Activated CD4-positive, alpha-beta T cell treated with anti-CD3 and anti-CD28 coated beads for 48 hours (primary cell): ENCODE measurements at places on chromosomes 11 and 22.
A peak's percentile ranks its signal among the peaks of the same experiment; 100 is the strongest.

GRCh38 chr11:65316227-65317024 is 1.8 kb downstream of the CDC42EP2 start:
- no peak for DNase-seq

DNA sequence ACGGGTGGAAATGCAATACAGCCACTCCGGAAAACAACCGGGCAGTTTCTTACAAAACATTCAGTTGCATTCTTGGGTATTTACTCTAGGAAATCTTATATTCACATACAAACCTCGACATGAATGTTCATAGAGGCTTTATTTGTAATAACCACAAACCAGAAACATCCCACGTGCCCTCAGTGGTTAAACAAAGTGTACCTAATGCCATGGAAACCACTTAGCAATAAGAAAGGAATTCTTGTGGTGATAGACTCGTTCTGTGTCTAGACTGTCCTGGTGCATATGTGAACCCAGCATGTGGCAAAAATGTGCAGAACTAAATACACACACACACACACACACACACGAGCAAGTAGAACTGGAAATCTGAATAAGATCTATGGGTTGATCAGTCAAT is 1073.3 kb downstream of the TBC1D22A start:
- no peak for DNase-seq

GRCh38 chr11:77080643-77081210 is 14.0 kb downstream of the CAPN5 start:
- no peak for DNase-seq

GRCh38 chr22:46574993-46575910 is 37.8 kb upstream of the CELSR1 start:
- DNase-seq: no peak

DNA sequence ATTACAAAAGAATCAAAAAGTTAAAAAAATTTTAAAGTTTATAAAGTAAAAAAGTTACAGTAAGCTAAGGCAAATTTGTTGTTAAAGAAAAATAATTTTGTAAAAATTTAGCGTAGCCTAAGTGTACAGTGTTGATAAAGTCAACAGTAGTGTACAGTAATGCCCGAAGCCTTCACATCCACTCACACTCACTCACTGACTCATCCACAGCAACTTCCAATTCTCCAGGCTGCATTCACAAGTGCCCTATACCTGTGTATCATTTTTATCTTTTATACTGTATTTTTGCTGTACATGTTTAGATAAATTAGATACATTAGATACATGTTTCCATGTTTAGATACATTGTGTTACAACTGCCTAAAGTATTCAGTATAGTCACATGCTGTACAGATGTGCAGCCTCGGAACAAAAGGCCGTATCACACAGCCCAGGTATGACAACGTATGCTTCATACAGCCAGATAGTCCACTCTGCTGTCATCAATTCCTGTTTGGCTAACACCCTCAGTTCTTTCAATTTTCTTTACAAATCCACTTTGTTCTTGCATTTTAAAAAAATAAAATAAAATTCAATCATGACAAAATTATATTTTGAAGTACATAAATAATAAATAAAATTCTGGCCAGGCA is 80.7 kb downstream of the RBFOX2 start:
- no peak for DNase-seq

DNA sequence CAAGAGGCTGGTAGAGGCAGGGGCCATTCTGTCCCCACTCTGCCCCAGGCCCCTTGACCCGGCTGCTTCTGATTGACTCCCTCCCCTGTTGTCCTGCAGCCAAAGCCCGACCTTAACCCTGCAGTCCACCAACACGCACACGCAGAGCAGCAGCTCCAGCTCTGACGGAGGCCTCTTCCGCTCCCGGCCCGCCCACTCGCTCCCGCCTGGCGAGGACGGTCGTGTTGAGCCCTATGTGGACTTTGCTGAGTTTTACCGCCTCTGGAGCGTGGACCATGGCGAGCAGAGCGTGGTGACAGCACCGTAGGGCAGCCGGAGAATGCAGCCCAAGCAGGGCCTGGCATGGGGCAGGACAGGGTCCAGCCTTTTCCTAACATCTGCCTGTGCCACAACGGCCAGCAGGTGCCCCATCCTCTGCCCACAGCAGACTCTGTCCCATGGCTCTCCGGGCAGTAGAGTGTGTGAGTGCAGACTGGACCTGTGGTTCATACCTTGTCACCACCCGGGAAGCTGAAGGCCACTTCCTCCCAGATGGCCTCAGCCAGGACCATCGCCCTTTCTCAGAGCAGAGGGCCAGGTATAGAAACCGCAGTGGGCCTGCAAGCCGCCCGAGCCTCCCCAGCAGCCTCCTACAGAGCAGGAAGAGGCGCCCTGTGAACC is 26.8 kb upstream of the MGAT3 start:
- no peak for DNase-seq

- no peak for DNase-seq
These were observed 12.0 kb upstream of the EED start for GRCh38 chr11:86232556-86232955.

- no peak for DNase-seq
These were observed 6.4 kb upstream of the CDPF1 start for GRCh38 chr22:46256358-46256958.

GRCh38 chr22:32574411-32574810 is 99.8 kb downstream of the FBXO7 start:
- peak; percentile 5 for DNase-seq

- no peak for DNase-seq
These were observed 37.7 kb downstream of the ANO1 start for GRCh38 chr11:70115778-70116177.

DNA sequence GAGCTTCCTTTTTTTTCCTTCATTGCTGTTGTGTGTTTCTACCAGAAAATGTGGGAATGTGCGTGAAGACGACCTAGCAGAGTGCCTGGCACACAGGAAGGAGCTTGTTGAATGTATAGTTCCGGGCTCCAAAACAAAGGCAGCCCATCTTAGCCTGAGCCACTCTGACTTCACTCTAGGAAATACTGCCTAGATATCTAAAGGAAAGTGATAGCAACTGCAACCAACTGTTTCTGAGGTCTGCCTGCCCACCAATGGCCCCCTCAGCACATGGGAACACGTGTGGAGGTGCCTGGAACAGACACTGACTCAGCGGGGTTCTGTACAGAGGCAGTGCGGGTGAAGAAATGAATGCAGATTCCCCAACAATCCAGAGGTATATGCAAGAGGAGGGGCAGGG is 14.7 kb upstream of the XBP1 start:
- DNase-seq: no peak

DNA sequence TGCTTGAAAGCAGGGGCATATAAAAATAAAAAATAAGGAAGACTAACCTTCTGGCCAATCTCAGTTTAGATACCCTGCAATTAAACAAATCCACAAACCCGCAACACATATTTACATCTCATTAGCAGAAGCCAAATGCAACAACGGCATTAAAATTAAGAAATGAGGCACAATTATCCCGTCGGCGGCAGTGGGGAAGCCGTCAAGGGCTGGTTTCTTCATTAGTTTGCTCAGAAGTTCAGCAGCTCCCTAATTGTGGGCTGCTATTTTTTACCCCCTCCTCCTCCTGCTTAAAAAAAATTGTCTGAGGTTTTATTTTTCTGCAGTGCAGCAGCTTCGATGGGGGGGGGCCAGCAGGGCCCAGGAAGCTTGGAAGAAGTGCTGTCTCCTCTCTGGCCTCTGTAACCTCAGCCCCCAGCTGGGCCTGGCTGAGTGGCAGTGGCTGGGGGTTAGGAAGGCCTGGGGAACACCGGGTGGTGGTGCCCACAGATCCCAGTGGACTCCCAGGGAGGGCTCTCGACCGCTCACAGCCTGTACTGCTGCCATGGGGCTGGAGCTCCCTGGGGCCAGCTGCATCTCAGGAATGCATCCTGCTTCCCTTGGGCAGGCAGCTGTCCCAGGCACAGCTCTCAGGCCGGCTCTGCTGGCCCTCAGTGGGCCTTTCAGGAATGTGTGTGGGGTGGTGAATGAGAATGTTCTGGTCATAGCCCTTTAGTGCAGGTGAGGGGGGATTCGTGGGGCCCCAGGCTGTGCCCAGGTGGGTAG is 148.7 kb upstream of the B3GAT1 start:
- no peak for DNase-seq

GRCh38 chr11:88950975-88951374 is 114.8 kb downstream of the GRM5 start:
- DNase-seq: no peak

GRCh38 chr22:17303840-17304779 is 65.2 kb upstream of the CECR2 start:
- DNase-seq: peak; percentile 71

- DNase-seq: no peak
These were observed 73.2 kb upstream of the BID start for GRCh38 chr22:17847360-17848078.

GRCh38 chr11:119229288-119229672 is 23.1 kb downstream of the CBL start:
- DNase-seq: no peak

- no peak for DNase-seq
These were observed 11.9 kb upstream of the ARHGAP42 start for GRCh38 chr11:100675115-100675650.

GRCh38 chr11:16933756-16934603 is 80.2 kb downstream of the PLEKHA7 start:
- DNase-seq: no peak

DNA sequence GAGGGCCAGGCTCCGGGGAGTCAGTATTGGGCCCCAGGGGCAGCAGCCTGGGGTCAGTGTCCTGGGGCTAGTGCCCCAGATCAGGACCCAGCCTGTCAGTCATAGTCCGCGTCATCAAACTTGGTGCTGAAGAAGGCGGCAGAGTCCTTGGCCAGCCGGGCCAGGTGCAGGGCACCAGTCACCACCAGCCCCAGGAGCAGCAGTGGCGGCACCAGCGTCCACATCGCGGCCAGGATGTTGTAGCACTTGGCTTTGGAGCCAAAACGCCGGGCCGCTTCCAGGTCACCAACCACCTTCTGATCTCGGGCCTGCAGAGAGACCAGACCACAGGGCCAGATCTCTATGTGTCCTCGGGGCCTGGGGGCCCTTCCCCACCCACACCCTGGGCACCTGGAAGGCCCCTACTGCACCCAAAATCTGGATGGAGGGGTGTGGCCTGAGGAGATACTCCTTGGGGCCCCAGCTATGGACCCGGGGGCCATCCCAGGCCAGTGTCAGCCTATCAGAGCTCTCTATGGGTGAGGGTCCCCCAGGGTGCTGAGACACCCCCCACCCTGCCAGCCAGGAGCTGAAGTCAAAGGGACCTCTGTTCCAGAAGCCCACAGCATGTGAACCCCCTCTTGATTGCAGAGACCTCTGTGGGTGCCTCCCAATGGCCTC is 790 bp downstream of the IFITM5 start:
- peak; percentile 6 for DNase-seq

GRCh38 chr22:48885271-48885918 is 942.3 kb downstream of the BRD1 start:
- no peak for DNase-seq

GRCh38 chr22:37571258-37571991 is 8.5 kb downstream of the LGALS2 start:
- DNase-seq: no peak

- DNase-seq: no peak
These were observed at the start of gene MTNR1B for GRCh38 chr11:92969634-92970347. MTNR1B (plus strand) TSS chr11:92969651; CDS start chr11:92969726, 75 bp downstream.

DNA sequence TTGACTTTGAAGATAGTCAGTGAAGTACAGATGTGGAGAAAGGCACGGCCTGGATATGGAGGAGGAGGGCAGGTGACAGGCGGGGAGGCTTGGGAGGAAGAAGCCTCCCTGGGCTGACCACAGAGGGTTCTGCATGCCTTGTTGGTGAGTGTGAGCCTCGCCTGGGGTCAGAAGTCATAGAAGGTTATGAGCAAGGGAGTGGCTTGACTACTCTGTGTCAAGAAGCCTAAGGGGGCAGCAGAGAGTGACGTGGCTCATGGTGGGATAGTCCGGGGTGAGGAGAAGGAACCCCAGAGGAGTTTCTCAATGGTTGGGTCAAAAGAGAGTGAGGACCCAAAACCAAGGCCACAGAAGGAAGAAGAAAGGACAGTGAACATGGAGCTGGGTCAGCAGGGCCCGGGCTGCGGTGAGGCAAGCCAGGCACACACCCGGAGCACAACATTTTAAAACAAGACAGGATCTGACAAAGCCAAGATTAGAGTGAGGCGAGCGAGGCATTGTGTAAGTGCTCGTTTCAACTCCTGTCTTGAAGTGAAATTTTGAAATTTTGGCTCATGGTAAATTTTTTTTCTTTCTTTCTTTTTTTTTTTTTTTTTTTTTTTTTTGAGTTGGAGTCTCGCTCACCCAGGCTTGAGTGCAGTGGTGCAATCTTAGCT is 31.9 kb downstream of the PDGFB start:
- no peak for DNase-seq

DNA sequence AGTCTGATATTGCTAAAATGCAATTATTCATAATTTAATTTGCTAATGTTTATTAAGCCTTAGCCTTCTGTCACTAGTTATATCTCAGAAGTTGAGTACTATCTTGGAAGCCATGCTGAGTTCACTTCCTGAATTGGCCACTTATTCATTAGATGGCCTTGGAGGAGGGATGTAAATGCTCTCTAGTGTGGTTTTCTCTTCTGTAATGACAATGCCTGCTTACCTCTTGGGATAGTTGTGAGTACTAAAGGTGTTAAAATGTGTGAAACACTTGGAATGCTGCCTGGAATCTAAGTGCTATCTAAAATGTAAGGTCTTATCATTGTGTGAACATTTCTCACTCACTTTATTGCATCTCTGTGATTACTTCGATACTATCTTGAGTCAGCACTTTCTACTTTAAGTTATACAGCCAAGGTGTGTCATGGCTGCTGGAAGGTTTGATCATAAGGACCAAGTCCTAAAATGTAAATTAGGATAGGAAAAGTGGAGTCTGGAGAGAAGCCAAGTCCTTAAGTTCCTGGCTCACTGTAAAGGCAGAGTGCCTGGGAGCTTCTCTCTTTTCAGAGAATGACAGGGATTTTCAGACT is 12.4 kb downstream of the GLYATL2 start:
- DNase-seq: no peak

GRCh38 chr11:63775191-63775590 is 6.6 kb upstream of the ZFTA start:
- no peak for DNase-seq

DNA sequence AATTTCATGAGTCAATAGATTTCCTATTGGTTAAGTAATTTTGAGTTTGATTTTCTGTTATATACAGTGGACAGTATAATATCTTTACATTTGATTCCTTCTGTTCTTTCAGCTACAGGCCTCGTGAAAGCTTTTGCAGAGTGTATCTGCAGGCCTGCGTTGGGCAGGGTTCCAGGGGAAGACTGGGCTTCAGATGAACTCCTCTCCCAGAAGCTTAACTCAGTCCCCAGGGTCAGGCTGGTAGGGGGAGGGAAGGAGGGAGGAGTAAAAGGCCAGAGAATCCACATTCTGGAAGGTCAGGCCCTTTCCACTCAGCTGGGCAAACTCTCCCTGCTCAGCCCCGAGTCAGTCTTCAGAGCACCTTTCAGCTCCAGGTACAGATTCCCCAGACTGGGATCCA is 100.4 kb upstream of the NECTIN1 start:
- no peak for DNase-seq
